Stimulated activated CD4-positive, alpha-beta T cell treated with anti-CD3 and anti-CD28 coated beads, Interleukin-1b, Interleukin-23, amount 100 ng/mL, for 1 hour (primary cell): ENCODE measurements at places on chromosomes 1 and 21.

DNA sequence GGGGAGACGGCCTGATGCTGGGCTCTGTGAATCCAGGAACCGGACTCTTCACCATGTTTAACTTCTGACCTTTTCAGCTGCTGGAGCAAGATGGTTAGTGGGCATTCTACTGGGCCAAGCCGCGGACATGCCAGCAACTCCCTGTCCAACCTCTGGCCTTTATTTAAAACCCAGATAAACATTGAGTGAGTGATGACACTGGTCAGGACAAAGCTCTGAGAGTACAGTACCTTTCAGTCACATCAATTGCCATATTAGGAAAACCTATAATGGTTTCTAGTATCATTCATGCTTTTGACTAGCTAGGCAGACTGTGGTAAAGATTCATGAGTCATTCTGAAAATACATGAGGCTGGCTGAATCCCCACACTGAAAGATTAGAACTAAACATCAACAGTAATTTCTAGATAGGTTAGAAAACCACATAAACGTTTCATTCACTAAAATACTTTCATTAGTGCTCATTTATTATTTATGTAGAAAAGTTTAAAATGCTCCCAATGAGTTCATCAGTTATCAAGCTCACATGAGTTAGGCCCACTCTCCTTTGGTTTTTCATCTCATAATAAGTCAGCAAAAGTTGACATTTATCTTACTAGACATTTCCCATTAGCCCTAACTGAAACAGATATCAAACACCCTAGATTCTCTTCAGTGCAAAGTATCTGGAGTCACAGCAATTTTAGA is 7.1 kb upstream of the ACTA1 start:
- DNase-seq: no peak

DNA sequence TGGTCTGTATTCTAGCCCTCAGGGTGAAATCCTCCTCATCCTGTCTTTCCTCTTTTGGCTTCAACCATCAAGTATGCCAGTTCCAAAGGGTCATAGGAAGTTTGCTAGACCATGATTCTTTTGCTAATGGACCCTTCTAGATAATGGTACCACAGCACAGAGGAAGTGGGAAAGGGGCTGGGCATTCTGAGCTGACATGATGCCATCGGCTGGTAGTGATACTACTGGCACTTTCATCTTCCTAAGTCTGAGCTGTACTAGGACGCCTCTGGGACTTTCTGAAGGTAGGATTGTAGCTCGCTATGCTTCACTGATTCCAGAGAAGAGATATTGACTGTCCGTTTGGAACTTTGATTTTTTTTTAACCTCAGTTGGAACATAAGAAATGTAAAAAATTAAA is 11.4 kb downstream of the FASLG start:
- DNase-seq: no peak

- DNase-seq: no peak
Measured at GRCh38 chr1:29383746-29384371, 147.5 kb downstream of the PTPRU start.

DNA sequence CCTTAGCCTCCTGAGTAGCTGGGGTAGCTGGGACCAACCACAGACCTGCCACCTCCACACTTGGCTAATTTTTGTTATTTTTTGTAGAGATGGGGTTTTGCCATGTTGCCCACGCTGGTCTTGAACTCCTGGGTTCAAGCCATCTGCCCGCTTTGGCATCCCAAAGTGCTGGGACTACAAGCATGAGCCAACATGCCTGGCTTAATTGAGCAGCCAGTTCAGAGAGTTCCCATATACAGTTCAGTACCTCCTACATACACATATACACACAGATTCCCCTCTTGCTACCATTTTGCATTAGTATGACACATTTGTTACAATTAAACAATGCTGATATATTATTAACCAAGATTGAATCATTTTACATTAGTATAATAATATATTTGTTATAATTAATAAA is 2.9 kb downstream of the RNPEP start:
- no peak for DNase-seq

- no peak for DNase-seq
Measured at GRCh38 chr1:236289492-236290131, 7.9 kb upstream of the ERO1B start.

DNA sequence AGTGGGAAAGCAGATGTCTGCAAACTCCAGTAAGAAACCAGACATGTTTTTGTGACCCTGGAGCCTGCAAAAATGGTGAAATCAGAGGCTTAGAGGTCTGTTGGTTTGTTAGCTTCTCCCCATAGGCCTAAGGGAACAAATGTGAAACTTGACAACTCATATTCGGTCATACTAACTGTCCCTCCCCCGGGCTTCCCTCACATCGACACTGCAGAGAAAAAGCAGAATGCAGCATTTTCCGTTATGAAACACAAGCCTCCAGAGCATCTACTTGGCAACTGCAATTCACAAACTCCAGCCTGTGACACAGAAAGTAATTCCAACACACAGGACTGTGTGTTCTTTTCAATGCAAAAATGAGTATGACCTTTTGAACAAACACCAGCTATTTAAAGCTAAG is 3.7 kb downstream of the KCNA2 start:
- no peak for DNase-seq

DNA sequence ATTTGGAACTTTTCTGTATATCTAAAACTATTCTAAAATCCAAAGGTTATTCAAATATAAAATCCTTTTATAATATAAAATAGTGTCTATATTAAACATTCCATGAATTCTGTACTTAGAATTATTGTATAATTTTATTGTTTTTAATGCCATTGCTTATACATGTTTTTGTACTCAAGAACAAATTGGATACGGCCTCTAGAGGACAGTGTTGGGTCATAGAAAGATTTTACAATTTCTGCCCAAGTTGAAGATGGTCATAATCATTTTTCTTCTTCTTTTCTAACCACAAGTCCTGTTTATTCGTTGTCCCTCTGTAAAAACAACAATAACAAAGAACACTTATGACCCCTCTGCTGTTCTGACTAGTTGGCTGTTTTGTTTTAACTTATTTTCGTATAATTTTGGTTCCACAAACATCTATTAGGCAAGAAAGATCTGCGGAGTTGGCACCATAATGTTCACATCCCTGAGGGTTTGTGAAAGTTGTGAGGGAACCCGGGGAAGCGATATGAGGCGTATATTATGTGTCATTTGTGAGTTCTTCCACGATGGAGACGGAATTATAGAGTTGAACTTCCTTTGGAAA is 75.7 kb upstream of the KIF26B start:
- DNase-seq: no peak

DNA sequence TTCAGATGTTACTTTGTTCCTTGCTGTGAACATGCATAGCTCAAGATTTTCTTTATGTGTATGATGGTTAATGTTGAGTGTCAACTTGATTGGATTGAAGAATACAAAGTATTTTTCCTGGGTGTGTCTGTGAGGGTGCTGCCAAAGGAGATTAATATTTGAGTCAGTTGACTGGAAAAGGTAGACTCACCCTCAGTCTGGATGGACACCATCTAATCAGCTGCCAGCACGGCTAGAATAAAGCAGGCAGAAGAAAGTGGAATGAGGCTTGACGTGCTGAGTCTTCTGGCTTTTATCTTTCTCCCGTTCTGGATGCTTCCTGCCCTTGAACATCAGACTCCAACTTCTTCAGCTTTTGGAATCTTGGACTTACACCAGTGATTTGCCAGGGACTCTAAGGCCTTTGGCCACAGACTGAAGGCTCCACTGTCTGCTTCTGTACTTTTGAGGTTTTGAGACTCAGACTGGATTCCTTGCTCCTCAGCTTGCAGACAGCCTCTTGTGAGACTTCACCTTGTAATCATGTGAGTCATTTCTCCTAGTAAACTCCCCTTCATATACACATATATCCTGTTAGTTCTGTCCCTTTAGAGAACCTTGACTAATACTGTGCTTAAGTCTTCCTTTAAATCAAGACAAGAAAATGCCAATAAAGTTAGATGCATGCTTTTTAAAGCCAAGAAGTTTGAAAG is 626.6 kb downstream of the KCNT2 start:
- DNase-seq: no peak

GRCh38 chr1:44909901-44910544 is 67.0 kb upstream of the PTCH2 start:
- no peak for DNase-seq

DNA sequence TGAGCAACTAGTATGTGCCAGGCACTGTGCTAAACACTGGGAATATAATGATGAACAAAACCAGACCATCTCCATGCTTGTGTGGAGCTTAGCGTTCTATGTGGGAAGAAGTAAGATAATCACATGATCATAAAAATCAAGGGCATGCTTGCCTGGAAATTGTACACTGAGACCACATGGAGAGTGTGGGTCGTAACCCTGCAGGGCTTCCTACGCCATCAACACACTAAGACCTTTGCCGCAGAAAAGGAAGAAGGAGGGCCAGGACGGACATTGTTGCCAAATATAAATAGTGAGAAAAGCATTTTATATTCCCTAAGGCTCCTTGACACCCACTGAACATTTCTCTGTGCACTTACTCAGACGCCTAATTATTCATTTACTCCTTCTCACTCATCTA is 388.1 kb upstream of the VAMP3 start:
- no peak for DNase-seq

GRCh38 chr21:31830701-31831100 is 42.1 kb upstream of the HUNK start:
- DNase-seq: no peak

DNA sequence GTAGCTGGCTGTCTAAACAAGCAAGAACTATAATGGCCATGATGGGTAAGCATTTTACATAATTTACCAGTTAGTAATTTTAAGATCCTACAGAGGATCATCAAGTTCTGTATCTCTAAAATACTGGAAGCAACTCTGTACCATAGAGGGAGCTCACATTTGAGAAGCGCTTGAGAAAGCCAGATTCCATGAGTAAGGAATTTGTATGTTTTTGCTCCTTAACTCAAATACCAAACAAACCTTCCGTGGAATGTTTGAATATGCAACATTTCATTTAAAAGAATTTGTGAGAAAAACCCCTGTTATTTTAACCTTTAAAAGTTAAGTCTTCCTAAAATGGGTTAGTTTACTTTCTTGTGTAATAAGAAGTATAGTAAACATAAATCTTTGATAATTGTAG is 2.0 kb downstream of the TSHB start:
- no peak for DNase-seq

- no peak for DNase-seq
Measured at GRCh38 chr1:167057241-167057688, 32.9 kb downstream of the GPA33 start.

- DNase-seq: no peak
Measured at GRCh38 chr1:63921359-63921758, 147.5 kb downstream of the ROR1 start.

DNA sequence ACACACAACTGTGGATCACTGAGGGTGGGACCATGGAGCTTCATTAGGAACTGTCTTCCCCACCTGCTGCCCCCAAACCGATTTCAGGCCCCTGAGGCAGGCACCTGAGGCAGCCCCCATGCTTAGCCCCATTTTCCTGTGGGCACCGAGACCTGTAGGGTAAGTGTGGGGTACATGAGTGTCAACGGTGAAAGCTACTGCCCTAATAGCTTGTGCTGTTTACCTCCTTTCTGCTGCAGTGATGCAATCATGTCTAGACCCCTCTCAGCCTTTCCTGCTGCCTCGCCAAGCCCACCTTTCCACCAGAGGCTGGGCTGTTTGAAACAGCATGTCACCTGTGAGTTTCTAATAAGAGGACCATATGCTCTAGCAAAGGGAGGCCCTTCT is 53.0 kb downstream of the NFASC start:
- no peak for DNase-seq
